ENCODE measurements at places on chromosomes 1 and 21.

- DNase-seq, result no peak
These were observed 276.1 kb upstream of the SPAG17 start for GRCh38 chr1:118461154-118461553.

DNA sequence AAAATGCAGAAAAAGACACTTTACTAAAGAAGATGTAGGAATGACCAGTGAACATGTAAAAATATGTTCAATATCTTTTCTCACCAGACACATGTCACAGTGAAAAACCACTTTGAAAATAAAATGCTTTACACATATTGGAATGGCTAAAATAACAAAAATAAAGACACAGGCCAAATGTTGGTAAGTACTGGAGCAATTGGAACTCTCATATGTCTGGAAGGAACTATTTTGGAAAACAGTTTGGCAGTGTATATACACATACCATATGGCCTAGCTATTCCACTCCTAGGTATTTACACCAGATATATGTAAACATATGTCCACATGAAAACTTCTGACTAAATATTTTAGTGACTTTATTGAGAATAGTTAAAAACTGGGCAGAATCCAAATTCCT lies 927.2 kb downstream of the BRINP3 start:
- no peak for DNase-seq

DNA sequence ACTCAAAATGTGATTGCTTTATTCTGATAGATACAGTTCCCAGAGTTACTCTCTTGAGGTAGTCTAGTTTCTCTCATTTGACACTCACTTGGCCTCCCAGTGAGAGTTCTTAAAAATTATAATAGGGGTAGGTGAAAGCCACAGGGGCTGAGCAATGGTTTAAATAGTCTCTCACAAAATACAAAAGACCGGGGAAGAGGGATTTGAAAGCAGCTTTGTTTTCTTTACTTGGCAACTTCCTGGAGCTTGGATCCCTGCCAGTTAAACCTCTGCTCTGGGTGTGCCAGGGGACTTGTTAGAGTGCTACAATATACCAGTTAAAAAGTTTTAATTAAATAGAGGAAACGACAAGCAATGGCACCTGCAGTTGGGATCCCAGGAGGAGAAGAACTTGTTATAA lies 31.7 kb downstream of the OR13G1 start:
- DNase-seq, result no peak

DNA sequence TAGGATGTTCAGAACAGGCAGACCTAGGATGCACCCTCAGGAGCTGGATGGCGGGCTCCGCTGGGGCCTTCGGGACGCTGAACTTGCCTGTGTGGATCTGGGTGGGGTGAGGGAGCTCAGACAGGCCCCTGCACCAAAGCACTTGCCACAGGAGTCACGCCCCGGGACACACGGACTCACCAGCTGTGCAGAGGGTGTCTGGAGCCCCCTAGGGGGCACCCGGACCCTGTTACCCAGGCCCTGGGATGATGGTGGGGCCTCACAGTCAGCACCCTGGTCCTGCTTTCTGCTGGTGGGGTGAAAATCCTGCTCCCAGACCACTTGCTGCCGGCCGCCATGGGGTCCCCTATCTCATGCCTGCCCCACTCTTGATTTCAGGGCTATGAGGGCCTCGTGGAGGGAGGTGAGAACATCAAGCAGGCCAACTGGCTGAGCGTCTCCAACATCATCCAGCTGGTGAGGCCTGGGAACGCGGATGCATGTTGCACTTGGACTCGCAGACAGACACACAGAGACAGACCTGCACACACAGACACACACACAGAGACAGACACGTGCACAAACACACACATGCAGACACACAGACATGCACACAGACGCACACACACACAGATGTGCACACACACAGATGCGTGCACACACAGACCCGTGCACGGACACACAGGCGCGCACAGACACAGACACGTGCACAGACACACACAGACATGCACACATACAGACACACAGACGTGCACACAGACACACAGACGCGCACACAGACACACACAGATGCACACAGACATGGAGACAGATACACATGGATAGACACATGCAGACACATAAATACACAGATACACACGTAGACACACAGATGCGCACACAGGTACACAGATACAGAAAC lies 11.0 kb downstream of the PFKL start:
- no peak for DNase-seq

DNA sequence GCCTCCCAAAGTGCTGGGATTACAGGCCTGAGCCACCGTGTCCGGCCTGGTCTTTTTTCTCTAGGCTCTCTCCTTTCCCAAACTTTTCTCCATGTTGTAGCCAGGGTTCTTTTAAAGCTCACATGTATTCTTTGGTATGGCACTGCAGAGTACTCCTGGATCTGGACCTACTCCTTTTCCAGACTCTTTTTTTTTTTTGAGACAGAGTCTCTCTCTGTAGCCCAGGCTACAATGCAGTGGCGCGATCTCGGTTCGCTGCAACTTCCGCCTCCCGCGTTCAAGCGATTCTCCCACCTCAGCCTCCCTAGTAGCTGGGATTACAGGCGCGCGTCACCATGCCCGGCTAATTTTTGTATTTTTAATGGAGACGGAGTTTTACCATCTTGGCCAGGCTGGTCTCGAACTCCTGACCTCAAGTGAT lies 602 bp upstream of the MED18 start:
- no peak for DNase-seq

- peak; percentile 60 for DNase-seq
These were observed 996 bp upstream of the TMEM51 start for GRCh38 chr1:15152318-15153183.

- DNase-seq, result no peak
These were observed 63.2 kb downstream of the SRSF11 start for GRCh38 chr1:70284366-70284765.

DNA sequence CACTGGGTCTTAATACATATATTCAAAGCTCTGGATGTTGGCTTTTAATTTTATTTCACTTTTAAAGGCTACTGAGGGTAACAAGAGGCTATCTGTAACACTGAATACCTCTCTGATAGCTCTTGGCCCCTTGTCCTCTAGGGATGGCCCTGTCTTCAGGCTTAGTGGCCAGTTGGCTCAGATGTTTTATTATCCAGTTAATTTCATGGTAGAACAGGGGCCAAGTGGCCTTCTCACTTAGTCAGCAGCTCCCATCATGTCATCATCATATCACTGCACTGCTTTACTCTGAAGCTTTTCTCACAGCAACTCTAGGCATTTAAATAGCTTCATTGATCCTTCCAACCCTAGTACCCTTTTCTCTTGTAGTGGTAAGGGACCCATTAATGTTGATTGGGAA lies 40.2 kb upstream of the MACF1 start:
- DNase-seq, result no peak

GRCh38 chr1:19872190-19872589 lies 10.0 kb upstream of the OTUD3 start:
- DNase-seq, result no peak

- no peak for DNase-seq
These were observed 893 bp downstream of the RCC2 start for GRCh38 chr1:17438318-17439249.

DNA sequence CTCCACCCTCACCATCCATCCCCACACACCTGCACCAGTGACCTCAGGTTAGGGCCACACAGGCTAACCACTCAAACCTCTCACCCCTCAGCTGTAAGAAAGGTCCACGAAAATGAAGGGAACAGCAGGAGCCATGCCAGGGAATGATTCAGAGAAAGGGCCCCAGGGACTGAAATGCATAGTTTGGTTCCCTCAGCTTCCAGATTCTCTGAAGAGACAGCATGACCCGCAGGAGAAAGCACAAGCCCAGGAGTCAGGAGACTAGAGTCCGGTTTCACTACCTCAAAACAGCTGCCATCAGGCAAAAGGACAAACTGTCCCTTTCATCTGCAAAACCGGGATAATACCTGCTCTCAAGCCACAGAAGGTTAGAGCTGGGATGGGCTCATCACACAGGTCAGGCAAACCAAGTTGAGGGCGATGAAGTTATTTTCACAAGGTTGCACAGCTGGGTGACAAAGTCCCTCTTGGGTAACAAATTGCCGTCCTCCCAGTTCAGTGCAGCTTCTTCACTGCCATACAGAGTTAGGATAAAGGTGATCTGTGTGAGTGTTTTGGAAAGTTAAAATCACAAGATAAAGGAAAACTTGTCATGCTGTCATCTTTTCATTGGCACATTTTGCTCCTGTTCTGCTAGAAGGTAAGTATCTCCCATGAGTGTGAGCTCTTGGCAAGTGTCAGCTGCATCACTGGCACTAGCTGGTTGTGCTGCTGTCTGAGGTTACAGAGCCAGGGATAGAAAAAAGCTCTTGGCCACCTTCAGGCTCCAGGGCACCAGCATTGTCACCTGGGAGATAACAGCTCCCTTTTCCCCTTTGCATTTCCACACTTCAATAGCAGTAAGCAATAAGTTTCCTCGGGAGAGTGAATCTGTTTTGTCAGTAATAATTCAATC lies 120.4 kb downstream of the KCNH1 start:
- no peak for DNase-seq

- peak; percentile 10 for DNase-seq
These were observed 454.0 kb upstream of the C1orf87 start for GRCh38 chr1:60527567-60527966.

DNA sequence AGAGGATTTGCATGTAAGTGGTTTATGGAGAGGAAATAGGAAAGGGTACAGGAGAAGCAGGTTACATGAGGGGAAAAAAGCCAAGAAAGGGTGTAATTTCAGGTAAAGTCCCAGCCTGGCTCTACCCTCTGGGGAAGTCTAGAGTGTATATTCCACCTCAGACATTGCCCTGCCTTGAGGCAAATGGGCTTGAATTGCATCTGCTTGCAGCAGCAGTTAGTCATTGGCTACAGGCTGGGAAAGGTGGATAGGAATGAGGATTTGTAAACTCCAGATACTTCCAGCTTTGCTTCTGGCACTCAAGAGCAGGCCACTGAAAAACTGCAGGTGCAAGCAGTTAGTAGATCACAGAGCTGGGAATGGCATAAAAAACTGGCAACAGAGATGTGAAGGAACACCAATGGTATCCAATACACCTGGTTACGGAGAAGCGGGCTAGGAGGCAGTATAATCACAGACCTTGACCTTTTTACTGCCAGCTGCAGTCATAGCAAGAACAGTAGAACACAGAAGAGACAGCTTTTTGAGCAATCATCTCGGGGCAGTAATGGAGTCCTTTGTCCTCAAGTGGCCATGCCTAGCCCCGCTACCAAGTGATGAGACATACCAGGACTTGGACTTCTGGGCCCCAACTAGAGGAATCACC lies 226.9 kb upstream of the NRIP1 start:
- no peak for DNase-seq

DNA sequence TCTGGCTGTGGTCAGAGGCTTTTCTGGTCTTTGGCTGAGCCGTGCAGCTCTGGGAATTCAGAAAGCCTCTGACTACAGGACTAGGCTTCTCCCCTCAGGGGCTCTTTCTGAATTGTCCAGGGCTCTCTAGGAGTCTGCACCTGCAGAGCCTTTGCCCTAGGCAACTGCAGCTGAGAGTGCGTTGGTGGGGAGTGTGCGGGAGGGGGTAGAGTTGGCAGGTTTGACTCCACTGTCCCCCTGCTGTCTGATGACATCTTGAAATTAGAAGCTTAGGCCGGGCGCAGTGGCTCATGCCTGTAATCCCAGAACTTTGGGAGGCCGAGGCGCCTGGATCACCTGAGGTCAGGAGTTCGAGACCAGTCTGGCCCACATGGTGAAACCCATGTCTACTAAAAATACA lies 32.9 kb downstream of the KIAA1614 start:
- DNase-seq, result no peak

DNA sequence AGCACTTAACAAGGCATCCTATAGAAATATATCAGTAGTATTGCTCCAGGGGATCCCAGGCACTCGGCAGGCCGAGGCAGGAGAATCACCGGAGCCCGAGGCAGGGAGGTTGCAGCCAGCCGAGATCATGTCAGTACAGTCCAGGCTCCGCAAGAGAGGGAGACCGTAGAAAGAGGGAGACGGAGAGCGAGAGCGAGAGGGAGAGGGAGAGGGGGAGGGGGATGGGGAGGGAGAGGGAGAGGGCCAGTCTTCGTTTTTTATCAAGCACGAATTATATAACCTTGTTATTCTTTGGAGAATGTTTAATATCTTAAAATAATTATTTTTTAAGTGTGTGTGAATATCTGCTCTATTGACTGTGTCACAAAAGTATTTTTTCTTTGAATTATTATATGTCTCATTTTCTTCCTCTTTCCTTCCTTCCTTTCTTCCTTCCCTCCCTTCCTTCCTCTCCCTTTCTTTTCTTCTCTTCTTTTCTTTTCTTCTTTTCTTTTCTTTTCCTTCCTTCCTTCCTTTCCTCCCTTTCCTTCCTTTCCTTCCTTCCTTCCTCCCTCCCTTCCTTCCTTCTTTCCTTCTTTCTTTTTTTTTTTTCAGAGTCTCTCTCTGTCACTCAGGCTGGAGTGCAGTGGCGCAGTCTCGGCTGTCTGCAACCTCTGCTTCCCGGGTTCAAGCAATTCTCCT lies 233.7 kb downstream of the SRGAP2C start:
- no peak for DNase-seq

DNA sequence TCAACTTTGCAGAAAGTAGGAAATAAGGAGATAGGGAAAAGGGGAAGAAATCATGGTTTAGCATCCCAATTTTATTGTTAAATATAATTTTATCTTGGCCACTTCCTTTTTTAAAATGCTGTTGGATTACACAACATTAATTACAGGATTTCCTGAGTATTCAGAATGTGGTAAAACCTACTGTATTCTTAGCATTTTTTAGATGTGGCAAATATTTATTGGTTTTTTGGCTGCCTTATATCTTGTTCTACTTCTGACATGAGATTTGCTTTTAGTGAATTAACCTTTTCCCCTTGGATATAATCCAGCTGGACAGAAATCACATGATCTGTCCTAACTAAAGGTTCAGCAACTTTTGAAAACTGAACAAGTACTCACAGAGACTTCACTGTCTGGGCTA lies 104.9 kb downstream of the PTGS2 start:
- no peak for DNase-seq

DNA sequence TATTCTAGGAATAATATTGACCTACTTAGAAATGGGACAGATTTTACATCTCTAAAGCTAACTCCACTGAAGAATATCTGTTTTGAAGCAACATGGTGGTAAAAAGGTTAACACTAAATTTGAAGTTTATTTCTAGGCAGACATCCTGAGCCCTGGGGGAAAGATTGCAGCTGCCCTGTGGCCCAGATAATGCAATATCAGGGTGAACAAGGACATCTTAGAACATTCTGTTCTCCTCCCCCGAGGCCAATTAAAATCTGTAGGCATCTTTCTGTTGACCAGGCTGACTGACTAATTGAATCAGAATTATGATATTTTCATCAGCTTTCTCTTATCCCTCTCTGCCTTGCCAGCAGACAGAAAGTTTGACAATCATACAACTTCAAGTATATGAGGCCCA lies 149.8 kb upstream of the DUSP10 start:
- no peak for DNase-seq

DNA sequence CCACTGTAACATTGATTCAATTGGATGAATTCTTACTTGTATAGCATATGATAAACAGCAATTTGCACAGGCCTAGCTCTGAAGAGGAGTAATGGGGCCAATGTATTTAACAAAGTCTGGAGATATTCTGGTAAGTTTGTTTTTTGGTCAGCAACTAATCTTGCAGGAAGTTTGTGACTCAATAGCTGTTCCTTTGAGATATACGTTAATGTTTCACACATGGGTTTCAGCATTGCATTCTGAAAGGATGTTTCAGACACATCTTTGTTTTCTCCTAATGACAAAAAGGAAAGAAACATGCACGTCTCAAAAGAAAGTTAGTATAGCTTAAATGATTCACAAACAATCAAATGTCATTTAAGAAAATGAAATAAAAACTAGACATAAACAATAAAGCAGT lies 49.0 kb downstream of the LTN1 start:
- DNase-seq, result no peak
